ENCODE measurements at places on chromosomes 3 and 15.

GRCh38 chr3:147401421-147401820, 4.9 kb downstream of the ZIC4 start:
- DNase-seq: no peak

GRCh38 chr15:65101411-65101890, 13.5 kb downstream of the UBAP1L start:
- peak; percentile 48 for DNase-seq

DNA sequence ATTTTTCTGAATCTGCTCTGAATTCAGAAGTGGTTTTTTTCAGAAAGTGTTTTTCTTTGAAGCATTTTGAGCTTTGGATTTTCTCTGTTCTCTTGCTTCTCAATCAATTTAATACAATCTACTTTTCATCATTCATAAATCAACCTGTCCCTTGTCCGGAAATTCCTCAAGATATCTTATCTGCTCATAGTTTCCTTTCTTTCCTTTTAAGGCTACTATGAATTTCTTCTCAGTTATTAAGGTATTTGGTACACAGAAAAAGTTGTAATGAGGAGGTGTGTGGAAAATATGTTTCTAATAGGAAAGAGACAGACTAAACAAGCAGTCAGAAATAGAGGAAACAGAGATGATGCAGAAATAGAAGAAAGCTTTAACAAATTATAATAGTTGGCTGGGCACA, 14.4 kb downstream of the CGGBP1 start:
- DNase-seq: no peak

DNA sequence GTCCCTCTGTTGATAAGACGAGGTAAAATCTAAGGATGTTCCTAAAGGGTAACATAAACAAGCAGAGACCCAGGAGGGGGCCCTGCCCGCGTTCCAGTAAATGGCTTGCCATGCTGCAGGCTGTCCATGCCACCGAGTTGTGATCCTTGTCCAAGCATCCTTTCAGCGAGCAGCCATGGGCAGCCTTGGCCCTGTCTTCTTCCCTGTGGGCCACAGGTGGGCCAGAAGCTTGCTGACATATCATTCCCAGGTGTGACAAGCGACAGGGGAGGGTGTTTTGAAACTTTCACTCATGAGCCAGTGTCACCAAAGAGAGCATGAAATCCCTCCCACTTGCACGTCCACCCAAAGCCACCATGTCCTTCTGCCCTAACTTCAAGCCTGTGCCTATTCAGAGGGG, 53.7 kb downstream of the PCSK6 start:
- DNase-seq: no peak

DNA sequence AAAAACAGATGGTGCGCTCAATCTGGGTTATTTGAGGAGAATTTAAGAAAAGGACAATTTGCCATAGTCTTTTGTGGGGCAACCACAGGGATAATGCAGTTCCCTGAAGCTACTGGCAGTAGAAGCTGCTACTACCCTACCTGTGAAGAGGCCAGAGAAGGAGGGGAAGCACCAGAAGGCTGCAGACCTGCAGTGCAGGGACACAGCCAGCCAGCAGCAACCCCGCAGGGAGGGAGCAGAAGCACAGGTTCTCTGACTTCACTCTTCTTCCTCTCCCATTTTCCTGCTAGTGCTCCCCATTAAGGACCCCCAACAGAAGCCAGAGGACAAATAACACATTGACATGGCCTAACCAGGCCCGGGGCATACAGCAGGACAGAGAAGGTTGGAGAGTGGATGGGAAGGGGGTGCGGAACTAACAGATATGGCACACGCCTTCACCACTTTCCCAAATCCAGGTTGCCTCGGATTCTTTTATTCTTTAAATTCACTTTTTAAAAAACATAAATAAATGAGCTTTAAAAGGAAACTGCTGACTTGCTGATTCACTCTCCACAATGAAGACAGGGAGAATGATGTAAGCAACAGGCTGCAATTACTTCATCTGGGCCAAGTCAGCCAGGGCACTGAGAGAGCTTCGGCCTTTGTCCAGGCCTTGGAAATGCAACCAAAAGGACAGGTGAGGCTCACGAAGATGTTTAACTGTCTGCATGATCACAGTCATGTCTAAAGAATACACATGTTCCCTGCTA, 30.1 kb downstream of the POPDC2 start:
- DNase-seq: no peak
